DMS153 (cell line): ENCODE measurements at places on chromosomes 6 and 20.
A peak's percentile ranks its signal among the peaks of the same experiment; 100 is the strongest.

GRCh38 chr6:13212538-13212937, 115.8 kb downstream of the TBC1D7 start:
- DNase-seq = no peak

DNA sequence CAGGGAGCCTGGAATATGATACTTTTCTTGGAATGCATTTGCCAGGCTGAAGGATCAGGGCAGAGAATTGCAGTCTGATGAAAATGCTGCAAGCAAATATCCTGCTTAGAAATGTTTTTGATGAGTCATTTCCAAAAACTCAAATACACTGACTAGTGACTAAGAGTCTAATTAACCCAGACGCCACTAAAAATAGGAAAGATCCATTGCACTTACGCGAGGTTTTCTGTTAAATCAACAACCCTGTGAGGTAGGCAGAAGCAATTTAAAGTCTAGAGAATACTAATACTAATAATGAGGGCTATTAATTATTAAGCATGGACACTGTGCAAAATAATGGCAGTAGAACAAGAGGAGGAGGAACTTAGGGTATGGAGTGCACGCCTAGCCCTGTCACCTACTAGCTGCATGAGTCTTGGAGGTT, 130.1 kb upstream of the DOK5 start:
- no peak for DNase-seq

DNA sequence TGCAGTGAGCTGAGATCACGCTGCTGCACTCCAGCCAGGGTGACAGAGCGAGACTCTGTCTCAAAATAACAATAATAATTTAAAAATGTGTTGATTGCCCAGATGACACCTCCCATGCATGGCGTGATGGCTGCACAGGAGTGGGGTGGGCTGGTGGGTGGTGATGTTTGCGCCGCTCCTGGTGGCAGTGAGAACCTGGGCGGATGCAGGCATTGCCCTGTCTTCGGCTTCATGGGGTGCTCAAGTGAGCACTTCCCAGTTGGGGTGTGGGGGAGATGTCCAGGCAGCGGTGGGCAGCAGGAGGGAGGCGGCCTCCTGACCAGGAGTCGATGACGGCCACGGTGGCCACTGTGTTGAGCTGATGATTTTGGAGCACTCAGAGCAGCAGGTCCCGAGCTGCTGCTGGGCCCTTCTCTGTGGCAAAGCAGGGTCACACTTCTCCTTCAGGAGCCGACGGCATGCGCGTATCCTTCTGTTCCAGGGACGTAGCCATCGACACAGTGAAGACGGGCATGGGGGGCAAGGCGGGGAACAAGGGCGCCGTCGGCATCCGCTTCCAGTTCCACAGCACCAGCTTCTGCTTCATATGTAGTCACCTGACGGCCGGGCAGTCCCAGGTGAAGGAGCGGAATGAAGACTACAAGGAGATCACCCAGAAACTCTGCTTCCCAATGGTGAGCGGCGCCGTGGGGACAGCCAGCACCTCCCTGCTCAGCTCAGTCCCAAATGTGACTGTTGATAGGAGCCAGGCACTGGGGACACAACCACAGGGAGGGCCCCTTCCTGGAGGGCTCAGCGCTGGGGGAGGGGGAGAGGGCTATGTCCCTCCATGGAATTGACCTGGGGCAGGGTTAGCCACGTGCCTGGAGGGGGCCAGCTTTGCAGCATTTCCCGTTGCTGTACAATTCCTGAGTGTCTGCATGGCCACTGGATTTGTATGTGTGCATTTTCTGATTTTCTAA, 89.7 kb downstream of the SYNJ2 start:
- DNase-seq = no peak

DNA sequence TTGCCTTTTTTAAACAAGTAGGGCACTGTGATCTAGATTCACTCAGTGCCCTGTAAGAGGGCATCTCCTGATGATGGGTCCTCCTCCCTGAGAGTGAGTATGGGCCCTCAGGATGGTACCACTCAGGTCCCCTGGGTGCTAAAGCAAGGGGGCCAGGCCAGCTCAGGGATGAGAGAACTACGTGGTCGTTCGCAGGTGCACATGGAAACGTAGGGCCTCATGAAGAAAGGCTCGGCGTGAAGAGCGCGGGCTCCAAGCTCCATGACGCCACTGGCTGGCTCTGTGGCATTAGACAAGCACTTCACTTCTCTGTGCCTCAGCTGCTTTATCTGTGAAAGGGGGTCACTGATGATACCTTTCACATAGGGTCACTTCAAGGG, 50.7 kb downstream of the SYNJ2 start:
- no peak for DNase-seq

GRCh38 chr6:6748001-6748400, 159.5 kb downstream of the LY86 start:
- DNase-seq = no peak

DNA sequence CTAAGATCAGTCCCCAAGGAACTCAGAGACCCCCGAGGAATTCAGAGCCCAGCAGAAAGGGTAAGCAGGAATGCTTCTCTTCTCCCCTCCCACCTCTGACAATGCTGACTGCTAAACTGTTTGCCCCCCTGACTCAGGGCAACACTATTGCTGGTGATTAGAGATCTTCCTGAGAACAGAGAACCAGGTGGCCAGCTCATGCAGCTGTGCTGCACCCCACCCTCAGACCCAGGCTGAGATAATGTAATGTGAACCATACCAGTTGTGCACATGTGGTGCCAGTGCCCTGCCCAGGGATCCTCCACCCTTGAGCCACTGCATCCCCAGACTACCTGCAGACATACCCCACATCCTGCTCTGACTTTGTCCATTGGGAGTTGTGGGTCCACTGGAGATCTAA, 139.1 kb upstream of the ARG1 start:
- no peak for DNase-seq

- DNase-seq = no peak
Observed at GRCh38 chr20:3990716-3991115, 24.6 kb downstream of the RNF24 start.

DNA sequence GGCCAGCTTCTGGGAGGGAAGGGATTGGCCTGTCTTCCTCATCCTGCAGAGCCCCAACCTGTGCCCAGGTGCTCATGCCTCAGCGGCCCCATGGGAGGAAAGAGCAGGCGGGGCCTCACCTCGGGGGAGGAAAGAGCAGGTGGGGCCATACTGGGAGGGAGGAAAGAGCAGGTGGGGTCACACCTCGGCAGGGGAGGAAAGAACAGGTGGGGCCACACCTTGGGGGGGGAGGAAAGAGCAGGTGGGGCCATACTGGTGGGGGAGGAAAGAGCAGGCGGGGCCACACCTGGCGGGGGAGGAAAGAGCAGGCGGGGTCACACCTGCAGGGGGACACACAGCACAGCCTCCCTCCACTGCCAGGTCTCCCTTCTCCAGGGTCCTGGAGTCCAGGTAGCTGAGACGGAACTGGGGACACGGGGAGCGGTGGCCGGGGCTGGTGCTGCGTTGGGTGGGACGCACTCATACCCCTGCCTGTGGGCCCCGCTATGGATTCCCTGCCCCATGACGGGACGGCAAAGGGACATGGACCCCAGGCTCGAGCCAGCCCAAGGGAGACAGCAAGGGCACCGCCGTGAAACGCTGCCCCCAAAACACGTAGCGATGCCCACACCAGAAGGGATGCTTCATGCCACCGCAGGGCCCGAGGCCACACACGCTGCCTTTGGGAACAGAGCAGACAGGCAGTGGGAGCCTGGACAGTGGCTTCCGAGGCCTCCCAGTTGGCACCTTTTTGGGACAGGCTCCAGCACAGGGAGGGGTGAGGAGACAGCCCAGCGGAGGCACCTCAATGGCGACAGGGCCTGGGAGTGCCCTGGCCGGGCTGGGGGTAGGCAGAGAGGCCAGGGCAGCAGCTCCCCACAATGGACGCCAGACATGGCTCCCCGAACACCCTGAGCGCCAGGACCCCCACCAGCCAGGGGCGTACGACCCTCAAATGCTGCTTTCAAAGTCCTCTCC, 43.3 kb upstream of the CHRNA4 start:
- DNase-seq = peak; percentile 34

DNA sequence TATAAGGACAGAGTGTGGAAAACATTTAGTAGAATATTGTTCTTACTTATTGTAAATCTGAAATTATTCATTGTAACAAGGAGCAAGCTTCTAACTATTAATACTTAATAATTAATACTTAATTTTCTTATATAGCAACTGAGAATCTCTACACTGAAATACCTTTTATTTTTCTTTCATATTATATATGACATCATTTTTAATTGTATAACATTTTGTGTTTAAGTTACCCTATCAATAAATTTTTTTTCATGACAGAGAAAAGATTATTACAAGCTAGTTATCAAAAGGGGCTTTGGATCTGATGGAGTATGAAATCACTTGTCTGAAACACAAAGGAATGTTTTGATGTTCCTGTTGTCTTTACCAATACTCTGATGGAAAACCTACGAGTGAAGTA, 72.2 kb upstream of the CNKSR3 start:
- no peak for DNase-seq

DNA sequence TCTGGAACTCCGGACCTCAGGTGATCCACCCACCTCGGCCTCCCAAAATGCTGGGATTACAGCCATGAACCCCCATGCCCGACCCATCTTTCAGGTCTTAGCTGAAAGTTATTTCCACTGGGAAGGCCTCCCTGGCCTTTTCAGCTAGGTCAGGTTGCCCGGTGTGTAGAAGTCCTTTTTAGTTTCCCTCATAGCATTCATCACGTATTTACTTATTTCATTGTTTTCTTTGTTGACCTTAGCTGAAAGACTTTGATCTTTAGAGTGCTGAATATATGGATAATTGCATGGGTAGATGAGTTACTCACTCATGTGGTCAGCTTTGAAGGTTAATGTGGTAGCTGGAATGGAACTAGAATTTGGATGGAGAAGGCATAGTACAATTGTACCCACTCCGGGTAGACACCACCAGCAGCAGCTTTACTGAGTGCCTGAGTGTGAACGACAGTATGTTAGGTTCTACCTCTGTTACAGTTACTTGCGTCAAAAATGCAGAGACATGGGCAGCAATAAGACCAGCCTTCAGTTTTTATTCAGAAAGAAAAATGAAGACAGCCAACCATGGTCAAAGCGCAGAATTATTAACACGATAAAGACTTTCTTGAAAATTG, 9.1 kb downstream of the KIZ start:
- no peak for DNase-seq

GRCh38 chr6:30530014-30530413, 26.3 kb downstream of the GNL1 start:
- DNase-seq = no peak

- no peak for DNase-seq
Observed at GRCh38 chr6:119446115-119446554, 96.6 kb upstream of the MAN1A1 start.

GRCh38 chr6:165694296-165694695, 31.3 kb upstream of the PDE10A start:
- DNase-seq = no peak

DNA sequence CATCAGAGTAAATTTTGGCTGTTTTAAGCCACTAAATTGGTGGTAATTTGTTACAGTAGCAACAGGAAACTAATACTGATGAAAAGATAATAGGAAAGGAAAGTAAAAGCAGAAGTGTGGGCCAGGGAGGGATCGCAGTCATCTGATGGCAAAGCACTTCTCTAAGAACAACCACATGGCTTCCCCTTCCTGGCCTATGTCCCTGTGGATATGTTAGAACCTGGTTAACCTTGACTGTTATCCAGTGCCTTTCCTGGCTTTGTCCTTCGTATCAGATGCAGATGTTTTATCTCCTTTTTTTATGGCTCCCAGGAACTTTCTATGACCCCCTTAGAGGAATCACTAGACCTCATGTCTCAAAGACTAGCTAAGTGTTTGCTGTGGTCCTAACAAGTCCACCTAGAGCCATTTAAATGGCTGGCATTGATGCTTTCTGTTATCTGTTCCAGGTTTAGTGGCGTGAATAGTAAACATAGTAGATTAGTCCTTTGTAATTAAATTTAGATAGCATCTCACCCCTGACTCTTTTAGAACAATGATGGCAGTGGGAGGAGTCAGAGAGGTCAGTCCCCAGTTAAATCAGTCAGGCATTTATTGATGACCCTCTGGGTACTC, 79.2 kb upstream of the PHACTR2 start:
- no peak for DNase-seq

- no peak for DNase-seq
Observed at GRCh38 chr20:13340088-13340487, 119.0 kb downstream of the ISM1 start.

DNA sequence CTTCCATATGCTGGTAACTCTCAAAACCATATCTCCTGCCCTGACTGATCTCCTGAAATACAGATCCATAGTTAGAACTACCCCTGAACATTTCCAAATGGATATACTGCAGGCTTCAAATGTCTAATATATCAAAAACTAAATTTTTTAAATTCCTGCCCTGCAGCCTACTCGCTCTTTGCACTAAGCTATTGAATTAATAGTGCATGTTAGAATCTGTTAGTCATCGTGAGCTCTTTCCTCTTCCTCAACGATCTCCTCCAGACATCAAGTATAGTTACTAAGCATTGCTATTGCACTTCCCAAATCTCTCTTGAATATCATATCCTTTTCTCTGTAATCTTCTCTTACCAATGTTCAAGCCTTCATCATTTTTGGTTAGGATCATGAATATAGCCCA, 26.0 kb upstream of the RSPO3 start:
- no peak for DNase-seq

DNA sequence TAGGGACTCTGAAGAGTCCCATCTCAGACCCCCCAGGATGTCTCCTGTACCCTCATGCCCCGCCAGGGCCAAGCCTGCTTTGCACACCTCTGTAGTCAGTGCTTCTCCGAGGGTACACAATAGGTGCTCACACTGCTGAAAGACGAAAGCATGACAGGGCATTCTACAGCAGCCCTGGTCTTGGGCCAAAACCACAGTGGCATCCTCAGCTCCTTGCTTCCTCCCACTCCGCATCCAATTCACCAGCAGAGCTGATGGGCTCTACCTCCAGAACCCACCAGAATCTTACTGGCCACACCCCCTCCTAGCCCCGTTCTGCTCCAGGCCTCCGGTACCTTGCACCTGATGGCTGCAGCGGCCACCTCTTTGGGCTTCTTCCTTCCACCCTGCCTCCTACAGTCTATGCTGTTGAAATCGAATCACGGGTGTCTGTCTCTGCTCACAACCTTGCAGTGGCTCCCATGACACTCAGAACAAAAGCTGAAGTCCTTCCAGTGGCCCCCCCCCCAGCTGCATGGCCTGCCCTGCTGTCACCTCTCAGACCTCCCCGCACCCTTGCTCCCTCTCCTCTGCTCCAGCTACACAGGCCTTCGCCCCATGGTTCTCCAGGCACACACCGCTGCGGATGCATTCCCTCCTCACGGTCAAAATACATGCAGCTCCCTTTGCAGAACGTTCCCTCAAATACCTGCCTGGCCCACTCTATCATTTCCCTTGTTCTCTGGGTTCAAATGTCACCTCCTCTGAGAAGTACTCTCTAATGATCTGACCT, 1.2 kb downstream of the ANGPT4 start:
- no peak for DNase-seq

DNA sequence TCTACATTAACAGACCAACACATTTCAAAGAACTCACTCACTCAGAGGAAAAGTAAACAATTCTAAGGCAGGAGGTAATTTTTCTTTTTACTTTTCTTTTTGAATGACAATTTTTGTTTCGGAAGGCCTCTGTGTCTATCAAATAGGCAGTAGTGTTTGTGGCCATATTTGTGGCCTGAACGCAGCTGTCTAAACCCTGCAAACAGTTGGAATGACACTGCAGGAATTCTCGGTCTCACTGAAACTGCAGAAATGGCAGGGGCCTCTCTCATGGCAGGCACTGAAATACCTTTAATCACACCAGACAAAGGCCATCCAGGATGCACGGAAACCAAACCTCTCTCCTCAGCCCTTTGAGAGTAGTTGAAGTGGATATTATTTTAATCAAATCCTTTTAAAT, 30.4 kb downstream of the FYN start:
- DNase-seq = no peak
